ENCODE measurements at places on chromosomes 3 and 15. TPM values are rescaled to one million over a fixed set of nuclear protein-coding genes. Genes with fewer than 3 reads are reported as not detected.

Gene TLE3
- 132 TPM for total RNA-seq

Gene SNURF
- total RNA-seq = 13.7 TPM

Gene ZNF148
- total RNA-seq = 55.8 TPM

Gene SLC12A8
- total RNA-seq = 7.0 TPM

Gene GRM7
- total RNA-seq = not detected

Gene PATL2
- 0.49 TPM for total RNA-seq

Gene NGRN
- 137 TPM for total RNA-seq

DNA sequence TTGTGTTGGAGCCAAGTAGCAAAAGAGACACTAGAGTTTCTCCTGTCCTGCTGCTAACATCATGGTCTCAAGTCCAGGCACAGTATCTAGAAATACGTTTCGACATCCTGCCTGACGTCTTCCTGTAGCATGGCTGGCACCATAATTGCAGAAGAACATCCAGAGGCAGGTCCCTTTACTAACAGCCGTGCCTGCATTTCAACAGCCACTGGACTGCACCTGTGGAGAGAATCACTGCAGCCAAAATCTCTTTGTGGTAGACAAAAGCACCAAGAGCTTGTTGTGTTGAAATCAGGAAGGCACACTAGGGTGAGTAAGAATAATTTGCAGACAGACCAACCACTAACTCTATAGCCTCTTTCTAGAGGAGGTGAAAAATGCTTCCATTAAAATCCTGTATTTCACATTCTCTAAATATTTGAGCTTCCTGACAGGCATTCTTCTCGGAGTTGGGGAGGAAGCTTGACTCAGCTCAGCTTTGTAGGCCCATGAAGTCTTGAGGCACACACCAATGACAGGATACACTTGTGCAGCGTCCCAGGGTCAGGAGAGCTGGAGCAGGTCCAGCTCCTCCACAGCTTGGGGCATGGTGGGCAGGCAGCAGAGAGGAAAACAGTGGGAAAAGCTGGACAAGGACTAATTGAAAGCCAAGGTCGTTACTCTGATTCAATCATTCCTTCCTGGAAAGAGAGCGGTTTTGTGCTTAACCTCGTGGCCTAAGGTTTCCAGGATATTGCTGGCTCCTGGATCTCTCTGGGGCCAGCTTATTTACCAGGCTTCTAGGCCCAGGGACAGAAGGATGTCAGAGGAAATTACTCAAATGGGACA lies 244.9 kb downstream of the FAM43A start:
- DNase-seq = no peak
- peak overlapping the region; percentile 48 for H3K27ac ChIP-seq
- no peaks in the 10 kb centered on the region for H3K36me3 ChIP-seq
- H3K27me3 ChIP-seq = no peaks in the 10 kb centered on the region
- H3K4me3 ChIP-seq = no peak overlapping the region

- no peak overlapping the region for H3K4me3 ChIP-seq
- H3K36me3 ChIP-seq = no peaks in the 10 kb centered on the region
- no peak overlapping the region for H3K27ac ChIP-seq
- H3K4me1 ChIP-seq = no peaks in the 10 kb centered on the region
These were observed 796.5 kb downstream of the GRM7 start for GRCh38 chr3:7657214-7658112.

DNA sequence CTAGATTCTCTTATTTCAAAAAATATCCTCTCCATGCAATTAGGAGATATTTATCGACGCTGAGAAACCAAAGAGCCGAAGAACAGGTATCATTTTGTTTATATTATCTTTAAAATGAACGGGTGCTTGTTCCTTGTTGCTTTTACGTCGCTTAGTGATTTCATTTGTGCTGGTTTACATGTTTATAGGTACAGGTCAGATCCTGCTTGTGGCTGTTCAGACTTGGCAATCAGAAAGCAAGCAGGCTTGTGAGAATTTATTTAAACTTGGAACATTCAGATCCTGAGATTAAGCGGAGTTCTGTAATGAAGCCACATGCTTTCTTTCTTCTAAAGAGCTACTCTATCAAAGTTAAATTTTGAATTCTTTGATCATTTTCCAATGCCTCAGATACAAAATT lies 43.0 kb upstream of the ATP2C1 start:
- no peaks in the 10 kb centered on the region for H3K36me3 ChIP-seq
- DNase-seq = no peak
- H3K4me3 ChIP-seq = no peak overlapping the region
- H3K27me3 ChIP-seq = peaks cover 12% of the 10 kb centered on the region

DNA sequence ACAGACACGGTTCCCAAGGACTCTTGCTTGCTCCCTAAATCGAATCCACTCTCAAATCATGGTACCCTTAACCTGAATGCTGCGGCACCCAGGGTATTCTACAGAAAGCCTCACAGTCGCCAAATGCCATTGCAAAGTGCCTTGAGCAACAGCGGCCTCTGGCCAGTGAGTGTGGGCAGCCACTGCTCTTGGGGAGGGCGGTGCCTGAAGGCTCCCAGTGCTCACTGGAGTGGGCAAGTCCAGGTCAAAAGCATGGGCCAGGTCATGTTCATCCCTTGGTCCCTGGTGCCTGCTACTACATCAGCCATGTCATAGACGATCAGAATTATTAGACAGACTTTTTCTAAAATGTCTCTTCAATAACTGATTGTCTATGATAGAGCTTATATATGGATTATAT lies 82.5 kb downstream of the ADAMTS17 start:
- no peaks in the 10 kb centered on the region for H3K4me1 ChIP-seq
- no peaks in the 10 kb centered on the region for H3K27me3 ChIP-seq
- no peak for DNase-seq

GRCh38 chr3:122013448-122013925 lies 8.6 kb downstream of the ILDR1 start:
- no peaks in the 10 kb centered on the region for H3K4me1 ChIP-seq
- H3K27ac ChIP-seq = no peak overlapping the region
- H3K4me3 ChIP-seq = no peak overlapping the region
- no peaks in the 10 kb centered on the region for H3K36me3 ChIP-seq
- no peak for DNase-seq

- H3K27ac ChIP-seq = no peak overlapping the region
- no peaks in the 10 kb centered on the region for H3K4me1 ChIP-seq
- no peak for DNase-seq
- H3K36me3 ChIP-seq = no peaks in the 10 kb centered on the region
- no peaks in the 10 kb centered on the region for H3K27me3 ChIP-seq
These were observed 4.9 kb upstream of the PCYT1A start for GRCh38 chr3:196292286-196292923.

GRCh38 chr3:52527732-52528585 lies 5.7 kb downstream of the NT5DC2 start:
- H3K4me1 ChIP-seq = peaks cover 4% of the 10 kb centered on the region
- H3K36me3 ChIP-seq = no peaks in the 10 kb centered on the region
- no peaks in the 10 kb centered on the region for H3K27me3 ChIP-seq
- H3K4me3 ChIP-seq = no peak overlapping the region
- H3K27ac ChIP-seq = no peak overlapping the region

DNA sequence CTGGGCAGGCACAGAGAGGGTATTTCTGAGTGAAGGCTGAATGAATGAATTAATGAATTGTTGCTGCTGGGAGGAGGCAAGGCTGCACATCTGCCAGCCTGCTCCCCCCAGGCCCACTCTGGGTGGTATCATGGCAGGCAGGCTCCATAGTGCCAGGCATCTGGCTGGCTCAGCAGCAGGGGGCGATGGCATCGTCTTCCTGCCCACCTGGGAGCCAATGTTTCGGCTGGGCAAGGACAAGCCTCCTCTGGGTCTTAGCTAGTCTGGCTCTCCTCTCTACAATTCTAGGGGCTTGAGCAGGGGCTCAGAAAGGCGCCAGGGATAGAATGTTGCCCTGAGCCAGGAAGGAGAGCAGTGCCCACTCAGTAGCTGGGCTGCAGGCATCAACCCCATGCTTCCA lies 1.7 kb upstream of the TLR9 start:
- H3K27ac ChIP-seq = no peak overlapping the region
- H3K4me3 ChIP-seq = no peak overlapping the region
- DNase-seq = no peak
- H3K36me3 ChIP-seq = no peaks in the 10 kb centered on the region

DNA sequence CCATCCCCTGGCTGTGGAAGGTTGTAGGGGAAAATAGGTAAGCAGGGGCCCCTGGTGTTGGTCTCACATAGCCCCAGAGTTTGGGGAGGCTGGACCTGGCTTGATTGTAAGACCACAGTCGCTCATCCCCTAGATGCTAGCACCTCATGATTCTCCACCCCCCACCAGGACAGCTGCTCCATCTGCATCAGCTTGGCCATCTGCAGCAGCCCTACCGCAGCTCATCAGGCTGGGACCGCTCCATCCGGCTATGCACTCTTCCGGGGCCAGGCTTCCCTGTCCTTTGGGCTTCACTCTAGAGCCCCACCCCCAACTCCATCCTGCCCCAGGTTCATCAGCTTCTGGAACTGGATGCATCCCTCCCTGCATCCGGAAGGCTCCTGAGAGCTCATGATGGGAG lies 12.6 kb downstream of the SCN5A start:
- DNase-seq = no peak
- H3K27ac ChIP-seq = no peak overlapping the region
- H3K4me1 ChIP-seq = no peaks in the 10 kb centered on the region
- no peak overlapping the region for H3K4me3 ChIP-seq
- no peaks in the 10 kb centered on the region for H3K36me3 ChIP-seq
- no peaks in the 10 kb centered on the region for H3K27me3 ChIP-seq

Data from Panc1 (cell line).